ENCODE measurements at places on chromosomes 12 and 14.

GRCh38 chr12:132294121-132295034, 35.0 kb downstream of the GALNT9 start:
- no peak for DNase-seq

GRCh38 chr14:24172261-24172860, 481 bp downstream of the REC8 start:
- DNase-seq: no peak

DNA sequence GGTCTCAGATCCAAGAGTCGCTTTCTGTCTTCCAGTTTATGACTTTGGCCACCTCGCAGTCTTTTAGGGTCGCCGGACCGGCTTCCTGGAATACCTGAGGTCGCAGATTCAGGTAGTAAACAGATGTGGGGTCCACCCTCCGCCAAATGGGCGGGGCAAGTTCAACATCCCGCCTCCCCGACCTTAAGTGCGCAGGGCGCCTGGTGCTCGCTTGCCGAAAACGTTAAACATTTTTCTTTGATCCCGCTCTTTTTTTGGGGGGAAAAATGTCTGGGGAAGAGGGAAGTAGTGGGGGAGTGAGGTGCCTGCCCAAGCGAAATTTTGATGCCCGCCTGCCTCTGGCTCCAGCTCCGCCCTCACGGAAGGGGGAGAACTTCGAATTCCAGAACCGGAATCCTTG, 73.9 kb upstream of the TBX5 start:
- DNase-seq: peak; percentile 47

GRCh38 chr12:6632026-6632983, 3.5 kb downstream of the LPAR5 start:
- DNase-seq: no peak

GRCh38 chr14:61452452-61452851, 131.1 kb downstream of the PRKCH start:
- DNase-seq: no peak

DNA sequence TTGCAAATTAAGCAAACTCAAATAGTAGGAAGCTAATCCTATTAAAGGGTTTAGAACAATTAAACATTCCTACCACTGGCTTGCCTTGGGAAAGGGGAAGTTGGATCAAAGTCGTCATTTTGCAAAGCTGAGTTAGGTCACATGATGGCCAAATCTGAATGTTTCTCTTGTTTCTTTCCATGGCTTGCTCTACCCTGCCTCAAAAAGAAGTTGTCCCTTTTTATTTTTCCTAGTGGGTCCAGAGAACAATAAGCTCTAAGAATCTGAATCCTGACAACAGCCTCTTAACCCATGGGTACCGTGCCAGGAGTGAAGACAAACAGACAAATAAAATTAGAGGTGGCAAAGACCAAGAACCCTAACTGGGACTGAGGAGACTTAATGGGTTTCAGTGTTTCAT, 26.2 kb upstream of the NPFF start:
- no peak for DNase-seq
